ENCODE measurements at places on chromosomes 12 and 14.
A peak's percentile ranks its signal among the peaks of the same experiment; 100 is the strongest.

GRCh38 chr12:15977999-15978951 is 67.1 kb downstream of the DERA start:
- no peak for DNase-seq

- DNase-seq = no peak
These were observed 34.1 kb downstream of the TMCC3 start for GRCh38 chr12:94616203-94616729.

DNA sequence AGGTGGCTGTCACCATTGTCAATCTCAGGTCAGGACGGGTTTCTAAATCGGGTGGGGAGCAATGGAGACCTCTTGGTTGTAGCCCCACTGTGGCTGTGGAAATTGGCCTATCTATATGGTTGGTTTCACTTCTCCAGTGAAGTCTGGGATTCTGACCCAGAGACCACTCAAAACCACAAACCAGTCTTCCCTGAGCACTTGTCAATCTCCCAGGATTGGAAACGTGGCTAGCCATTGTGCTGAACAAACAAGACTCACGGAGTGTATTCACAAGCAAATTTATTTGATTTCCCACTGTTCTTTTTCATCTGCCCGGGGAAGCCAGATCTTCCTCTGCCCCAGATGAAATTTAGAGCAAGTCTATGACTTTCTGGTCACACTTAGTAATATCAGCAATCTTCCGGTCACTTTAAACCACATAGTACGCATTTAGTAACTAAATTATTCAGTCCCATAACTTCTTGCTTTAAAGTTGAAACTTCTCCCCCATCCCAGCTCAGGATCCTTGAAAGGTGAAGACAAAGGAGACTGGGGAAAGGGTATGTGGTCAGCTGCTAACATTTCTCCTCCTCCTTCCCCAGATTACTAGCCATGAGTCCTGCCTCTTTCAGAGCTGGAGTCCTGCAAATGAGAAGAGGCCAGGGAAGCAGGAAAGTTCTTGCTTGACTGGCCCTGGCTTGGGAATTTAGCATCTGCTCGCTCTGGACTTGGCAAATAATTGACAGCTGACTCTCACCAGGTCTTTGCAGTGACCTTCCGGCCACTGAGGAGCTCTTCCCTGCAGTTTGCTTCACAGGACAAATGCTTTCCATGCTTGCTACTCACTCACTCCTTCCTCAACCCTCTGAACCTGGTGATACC is 123.2 kb upstream of the MAX start:
- DNase-seq = peak; percentile 28

DNA sequence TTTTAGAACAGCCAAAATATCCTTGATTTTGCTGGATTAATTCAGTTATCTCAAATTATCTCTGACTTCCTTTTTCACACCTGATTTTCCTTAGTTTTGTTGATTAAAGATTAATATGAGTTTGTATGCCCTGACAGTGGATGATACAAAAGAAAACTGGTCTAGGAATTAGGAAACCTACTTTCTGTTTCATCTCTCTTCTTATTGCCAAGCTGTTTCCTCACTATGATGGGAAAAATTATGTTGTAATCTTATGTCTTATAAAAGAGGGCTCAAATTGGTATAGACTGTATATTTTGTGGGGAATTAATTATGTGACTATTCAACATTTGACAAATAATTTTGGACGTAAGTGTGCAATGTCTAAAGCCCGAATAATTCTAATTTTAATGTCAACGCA is 271.6 kb downstream of the FBXL14 start:
- no peak for DNase-seq

GRCh38 chr14:64698903-64699302 is 5.3 kb upstream of the PLEKHG3 start:
- DNase-seq = no peak

DNA sequence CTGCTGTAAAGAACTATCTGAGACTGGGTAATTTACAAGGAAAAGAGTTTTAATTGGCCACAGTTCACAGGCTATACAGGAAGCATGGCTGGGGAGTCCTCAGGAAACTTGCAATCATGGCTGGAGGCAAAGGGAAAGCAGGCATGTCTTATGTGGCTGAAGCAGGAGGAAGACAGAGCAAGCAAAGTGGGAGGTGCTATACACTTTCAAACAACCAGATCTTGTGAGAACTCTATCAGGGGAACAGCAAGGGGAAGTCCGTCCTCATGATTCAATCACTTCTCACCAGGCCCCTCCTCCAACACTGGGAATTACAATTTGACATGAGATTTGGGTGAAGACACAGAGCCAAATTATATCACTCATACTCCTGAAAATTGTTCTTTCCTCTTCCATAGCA is 109.5 kb upstream of the PKP2 start:
- no peak for DNase-seq

DNA sequence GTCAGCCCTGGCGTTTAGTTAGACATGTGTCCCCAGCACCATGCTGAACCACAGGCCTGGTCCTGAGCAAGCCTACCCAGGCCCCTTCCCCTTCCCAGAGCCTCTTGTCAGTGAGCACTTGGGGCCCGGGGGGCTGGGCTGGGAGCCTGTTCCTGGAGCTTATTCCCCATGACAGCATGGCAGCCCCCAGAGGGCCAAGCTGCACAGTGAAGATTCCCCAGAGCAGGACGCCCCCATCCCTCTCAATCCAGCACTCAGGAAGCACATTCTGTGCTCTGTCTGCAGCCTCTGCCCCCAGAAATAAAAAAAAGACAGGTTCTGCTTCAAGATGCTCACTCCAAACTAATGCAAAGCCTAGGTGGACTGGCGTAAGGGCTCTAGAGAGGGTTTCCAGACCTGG is 117.3 kb downstream of the LGMN start:
- DNase-seq = no peak

DNA sequence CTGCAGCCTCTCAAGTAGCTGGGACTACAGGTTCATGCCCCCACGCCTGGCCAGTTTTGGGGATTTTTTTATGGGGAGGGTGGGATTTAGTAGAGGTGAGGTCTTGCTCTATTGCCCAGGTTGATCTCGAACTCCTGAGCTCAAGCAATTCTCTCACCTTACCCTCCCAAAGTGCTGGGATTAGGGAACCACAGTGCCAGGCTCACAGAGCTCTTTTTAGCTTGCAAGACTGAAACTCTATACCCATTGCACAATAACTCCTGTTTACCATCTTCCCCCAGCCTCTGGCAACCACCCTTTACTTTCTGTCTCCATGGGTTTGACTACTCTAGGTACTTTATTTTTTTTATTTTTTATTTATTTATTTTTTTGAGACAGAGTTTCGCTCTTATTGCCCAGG is 25.7 kb upstream of the CDK17 start:
- no peak for DNase-seq

- no peak for DNase-seq
These were observed 14.8 kb downstream of the KRT7 start for GRCh38 chr12:52247622-52248540.

DNA sequence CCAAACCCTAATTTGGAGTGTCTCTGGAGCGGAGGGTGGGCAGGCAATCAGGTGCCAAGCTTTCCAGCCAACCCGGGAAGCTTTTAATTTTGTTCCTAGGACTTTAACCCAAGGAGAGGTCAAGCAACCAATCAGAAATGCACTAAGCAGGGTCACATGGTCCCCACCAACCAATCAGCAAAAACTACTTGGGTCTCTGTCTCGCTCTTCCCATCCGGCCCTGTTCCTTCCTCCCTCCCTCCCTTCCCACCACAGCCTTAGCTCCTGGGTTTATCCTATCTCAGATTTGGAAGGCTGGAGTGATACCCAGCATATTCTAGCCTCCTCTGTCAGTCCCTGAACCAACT is 7.3 kb downstream of the HOXC5 start:
- DNase-seq = no peak

DNA sequence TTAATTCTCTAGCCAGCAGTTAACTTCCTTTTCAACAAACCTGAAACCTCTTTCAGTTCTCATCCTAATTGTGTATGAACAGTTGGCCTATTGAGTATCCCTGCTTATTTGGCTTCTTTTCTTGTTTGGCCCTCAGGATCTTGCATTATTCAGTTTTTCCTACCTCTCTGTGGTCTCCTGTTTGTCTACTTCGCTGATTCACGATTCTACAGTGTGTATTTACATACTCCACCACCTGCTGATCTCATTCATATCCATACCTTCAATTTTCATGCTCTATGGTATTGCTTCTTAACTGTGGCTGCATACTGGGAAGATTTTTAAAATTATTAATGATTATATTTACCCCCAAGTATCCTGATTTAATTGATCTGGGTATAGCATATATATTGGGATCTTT is 56.4 kb downstream of the RASSF9 start:
- DNase-seq = peak; percentile 57

GRCh38 chr12:60693019-60693626 is 1097.3 kb downstream of the SLC16A7 start:
- DNase-seq = no peak

- DNase-seq = no peak
These were observed 709 bp downstream of the INHBC start for GRCh38 chr12:57435293-57435692.

GRCh38 chr12:65171870-65172269 is 2.5 kb downstream of the LEMD3 start:
- DNase-seq = no peak

DNA sequence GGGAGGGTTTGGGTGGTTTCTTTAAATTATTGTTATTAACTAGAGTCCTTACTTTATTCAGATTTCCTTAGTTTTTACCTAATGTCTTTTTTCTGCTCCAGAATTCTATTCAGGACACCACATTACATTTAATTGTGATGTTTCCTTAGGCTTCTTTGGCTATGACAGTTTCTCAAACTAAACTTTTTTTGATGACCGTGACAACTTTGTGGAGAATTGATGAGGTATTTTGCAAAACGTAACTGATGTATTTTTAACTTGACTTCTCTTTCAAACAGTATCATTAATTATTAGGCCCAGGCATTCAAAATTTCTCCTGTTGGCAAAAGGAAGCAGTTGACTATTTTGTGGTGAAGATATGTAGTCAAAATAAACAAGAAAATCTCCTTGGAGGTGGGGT is 10.5 kb downstream of the RNASE6 start:
- no peak for DNase-seq

- peak; percentile 97 for DNase-seq
These were observed 55.6 kb downstream of the LGMN start for GRCh38 chr14:92692822-92693226.

DNA sequence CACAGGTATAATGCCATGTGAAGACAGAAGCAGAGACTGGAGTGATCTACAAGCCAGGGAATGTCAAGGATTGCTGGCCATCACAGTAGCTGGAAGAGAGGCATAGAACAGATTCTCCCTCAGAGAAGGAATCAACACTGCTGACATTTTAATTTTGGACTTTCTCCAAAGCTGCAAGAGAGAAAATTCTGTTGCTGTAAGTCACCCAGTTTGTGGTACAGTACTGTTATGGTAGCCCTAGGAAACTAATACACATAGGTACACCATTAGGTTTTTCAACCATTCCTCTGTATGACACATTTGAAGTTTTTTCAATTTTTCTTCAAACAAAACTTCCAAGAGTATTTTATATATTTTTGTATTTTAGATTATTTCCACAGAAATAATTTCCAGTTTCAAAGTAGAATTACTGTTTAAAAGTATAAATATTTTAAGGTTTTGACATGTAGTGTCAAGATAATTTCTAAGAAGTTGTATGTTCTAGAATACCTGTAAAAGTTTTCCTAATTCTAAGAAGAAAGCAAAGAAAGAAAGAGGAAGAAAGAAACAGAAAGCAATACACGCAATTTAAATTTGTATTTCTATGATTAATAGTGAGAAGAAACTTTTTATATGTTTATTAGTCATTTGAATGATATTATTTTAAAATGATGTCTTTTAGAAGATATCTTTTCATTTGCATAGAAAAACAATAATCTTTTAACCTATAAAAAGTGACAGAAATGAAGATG is 64.9 kb upstream of the CATSPERB start:
- no peak for DNase-seq

GRCh38 chr12:73362666-73363065 is 1090.5 kb downstream of the TRHDE start:
- no peak for DNase-seq

GRCh38 chr12:115683240-115683780 is 594.2 kb downstream of the MED13L start:
- no peak for DNase-seq

DNA sequence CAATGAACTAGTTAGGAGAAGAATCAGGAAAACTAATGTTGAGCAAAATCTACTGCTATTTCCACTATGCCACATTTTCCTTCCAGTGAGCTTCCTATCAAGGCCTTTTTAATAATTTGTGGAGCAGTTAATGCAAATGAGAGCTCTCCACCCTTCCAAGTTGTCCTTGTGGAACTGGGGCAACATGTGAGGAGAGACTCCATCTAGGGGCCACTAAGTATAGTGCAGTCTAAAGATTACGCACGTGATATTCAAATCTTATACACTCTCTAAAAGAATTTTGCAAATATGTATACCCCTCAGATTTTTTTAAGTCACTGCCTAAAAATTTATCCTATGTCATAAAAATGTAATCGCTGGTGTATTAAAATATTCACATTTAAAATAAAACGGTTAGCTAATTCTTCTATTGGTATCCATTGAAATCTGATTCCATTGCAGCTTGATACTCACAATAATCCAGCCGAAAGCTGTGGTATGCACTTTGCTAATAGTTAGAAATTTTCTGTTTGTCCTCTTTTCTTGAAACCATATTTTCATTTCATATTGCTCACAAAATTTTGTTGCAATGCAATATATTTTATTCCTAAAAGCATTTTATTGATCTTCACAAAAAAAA is 100.1 kb downstream of the PAH start:
- DNase-seq = peak; percentile 15

GRCh38 chr14:70422538-70422937 is 5.6 kb upstream of the SYNJ2BP start:
- DNase-seq = no peak

DNA sequence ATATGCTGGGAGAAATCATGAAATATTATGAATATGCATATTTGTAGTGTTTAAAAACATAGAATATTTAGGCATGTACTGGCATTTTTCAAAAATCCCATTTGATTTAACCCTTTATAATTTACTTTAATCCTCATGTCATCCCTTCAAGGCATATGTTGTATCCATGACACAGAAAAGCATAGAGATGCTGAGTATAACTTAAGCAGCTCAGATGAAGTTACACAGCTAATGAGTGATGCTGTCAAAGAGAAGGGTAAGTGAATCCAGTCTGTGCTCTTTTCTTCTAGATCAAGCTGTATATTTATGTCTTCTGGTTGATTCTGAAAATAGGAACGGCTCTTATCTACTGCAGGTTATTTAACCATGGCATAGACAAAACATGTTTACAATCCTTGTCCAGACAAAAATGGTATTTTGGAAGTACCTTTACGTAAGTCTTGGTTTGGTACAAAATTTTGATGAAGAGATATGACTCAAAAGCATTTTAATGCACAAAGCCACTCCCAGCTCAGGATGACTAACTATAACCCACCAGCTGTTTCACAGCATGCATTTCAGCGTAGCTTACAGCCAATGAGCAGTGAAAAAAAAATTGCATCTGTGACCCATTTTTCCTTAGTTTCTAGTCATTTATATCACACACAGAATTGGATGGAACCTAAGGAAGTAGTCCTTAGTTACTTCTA is 201.7 kb downstream of the STXBP6 start:
- DNase-seq = no peak

- DNase-seq = no peak
These were observed 52.1 kb downstream of the STON2 start for GRCh38 chr14:81348061-81348460.

DNA sequence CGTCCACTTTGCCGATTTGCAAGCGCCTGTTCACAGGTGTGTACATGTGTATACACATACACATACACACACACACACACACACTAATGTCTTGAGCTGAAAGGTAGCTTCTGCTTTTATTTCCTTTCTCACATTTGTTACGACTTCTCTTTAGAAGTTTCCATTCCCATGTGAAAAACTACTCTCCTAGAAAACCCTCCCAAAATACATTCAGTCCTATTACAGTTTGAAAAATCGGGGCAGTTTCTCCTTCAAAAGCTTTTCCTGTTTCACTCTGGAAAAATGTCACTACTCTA is 3.9 kb downstream of the BLTP3B start:
- DNase-seq = no peak
